Activated CD8-positive, alpha-beta memory T cell treated with anti-CD3 and anti-CD28 coated beads for 4 hours (primary cell): ENCODE measurements at places on chromosomes 6 and 20.

DNA sequence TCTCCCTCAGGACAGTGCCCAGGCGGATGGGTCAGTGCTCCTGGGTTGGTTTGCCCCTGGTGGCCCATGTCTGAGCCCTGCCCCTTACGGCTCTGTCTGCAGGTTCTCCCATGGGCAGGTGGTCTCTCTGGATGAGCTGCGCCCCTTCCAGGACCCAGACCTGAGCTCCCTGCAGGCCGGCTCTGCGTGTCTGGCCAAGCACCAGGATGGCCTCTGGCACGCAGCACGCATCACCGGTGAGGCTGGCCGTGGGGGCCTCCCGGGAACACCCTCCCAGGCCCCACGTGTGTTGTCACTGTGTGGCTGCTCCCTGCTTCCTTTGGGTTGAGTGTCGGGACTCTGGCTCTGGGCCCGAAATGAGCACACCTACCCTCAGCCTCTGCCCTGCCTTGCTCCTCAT is 3.3 kb upstream of the LIME1 start:
- no peak for DNase-seq

DNA sequence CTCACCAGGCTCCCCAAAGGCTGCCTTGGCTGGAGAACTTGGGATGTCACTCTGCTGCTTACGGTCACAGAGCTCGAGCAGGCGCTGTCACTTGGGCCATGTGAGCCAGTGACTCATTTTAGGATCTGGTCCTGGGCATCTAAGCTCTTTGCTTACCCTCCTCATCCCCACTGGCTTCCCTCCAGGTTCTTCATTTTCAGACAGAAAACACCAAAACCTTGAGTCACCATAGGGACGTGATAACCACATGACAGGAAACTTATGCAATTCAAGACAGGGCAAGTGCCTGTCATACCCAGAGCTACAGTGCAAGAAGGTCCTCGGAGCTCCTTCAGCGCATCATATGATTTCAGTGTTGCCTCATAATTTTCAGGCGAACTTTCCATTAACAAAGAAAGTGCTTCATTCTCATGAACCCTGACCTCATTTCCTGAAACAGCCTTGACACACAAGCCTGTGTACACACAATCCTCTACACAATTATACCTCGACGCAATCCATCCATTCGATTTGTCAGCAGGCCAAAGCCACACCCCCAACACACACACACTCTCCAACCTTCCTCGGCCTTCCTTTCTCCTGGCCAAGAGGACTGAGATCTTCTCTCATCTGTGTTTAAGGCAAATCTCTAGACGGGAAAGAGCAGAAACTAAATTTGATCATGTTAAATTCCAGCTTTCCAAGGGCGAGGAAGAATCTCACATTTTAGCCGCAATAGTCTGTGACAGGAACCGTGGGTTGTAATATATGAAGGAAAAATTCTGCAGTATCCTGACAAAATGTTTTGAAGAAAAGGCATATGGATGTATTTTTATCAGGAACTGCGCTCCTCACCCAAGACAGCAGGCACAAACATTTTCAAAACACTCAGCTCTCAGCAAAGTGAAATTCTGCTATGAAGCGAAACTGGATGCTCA is 25.3 kb downstream of the TBC1D7 start:
- no peak for DNase-seq

- no peak for DNase-seq
Observed at GRCh38 chr6:99790679-99791078, 184.0 kb downstream of the PRDM13 start.

- peak; percentile 25 for DNase-seq
Observed at GRCh38 chr20:50111120-50111828, 1.7 kb downstream of the UBE2V1 start.

GRCh38 chr6:48750861-48751260 is 639.9 kb upstream of the PTCHD4 start:
- no peak for DNase-seq

- DNase-seq: no peak
Observed at GRCh38 chr6:118685823-118686449, 34.5 kb upstream of the CEP85L start.

- DNase-seq: no peak
Observed at GRCh38 chr6:72755752-72756151, 133.9 kb downstream of the KCNQ5 start.

- DNase-seq: no peak
Observed at GRCh38 chr6:143505537-143505936, 6.0 kb downstream of the FUCA2 start.

DNA sequence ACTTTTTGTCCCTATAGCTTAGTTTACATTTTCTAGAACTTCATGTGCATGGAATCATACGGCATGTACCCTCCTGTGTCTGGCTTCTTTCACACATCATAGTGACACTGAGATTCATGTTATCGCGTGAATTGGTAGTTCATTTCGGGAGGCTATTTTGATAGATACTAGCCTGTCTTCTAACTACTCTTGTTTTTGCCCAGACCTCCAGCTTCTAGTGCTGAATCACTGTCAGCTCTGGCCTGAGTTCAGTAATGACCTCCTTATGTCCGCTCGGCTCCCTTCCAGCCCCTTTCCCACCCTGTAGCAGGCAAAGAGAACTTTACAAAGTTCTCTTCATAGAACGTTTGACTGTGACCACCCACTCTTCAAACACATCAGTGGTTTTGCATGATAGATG is 14.1 kb downstream of the MYBL2 start:
- DNase-seq: no peak

DNA sequence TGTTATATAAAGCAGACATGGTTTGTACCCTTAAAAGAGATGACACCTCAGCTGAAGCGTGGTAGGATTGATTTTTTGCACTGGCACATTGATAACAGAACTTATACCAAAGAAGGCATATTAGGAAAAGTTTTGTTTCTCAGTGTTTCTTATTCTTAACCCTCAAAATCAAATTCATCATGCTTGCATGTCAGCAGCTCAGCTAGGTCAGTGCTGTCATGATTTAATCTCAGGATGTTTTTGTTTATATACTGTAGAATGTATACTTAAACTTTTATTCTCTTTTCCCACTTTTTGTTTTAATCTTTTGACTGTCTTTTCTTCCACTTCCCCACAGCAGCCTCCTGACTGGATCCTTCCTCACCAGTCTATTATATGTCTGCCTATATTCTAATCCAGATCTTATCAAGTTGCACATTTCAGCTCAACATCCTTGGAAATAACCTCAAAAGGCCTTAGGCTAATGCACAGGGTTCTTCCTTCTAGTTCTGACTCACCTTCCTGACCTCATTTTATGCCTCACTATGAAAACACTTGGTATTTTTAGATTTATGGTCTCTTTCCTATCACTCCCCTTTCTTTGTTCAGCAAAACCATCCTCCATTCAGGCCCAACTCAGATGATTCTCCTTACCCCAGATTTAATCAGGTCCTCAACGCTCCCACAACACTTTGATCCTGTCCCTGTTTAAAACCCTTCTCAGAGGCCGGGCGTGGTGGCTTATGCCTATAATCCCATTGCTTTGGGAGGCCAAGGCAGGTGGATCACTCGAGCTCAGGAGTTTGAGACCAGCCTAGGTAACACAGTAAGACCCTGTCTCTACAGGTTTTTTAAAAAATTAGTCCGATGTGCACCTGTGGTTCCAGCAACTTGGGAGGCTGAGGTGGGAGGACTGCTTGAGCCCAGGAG is 7.2 kb downstream of the HEBP2 start:
- DNase-seq: no peak

- DNase-seq: no peak
Observed at GRCh38 chr20:63606686-63607085, 20.2 kb downstream of the GMEB2 start.

GRCh38 chr20:46102940-46103339 is 13.2 kb upstream of the NCOA5 start:
- DNase-seq: no peak

DNA sequence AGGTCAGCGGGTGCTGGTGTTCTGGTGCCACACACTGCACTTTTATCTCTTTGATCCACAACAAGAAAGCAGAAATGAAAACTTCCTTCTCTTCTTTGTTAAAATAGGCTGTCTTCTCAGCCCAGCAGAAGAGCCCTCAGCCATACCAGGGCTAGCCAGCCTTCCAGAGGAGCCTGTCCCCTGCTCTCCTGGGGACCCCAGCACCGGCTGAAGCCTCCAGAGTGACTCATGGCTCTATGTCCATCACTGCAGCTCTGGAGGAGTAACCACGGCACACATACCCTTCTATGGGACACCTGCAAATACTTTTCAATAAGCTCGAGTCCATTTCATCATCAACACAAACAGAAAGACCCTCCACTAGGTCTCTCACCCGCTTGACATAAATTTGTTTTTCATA is 135.6 kb upstream of the CST7 start:
- no peak for DNase-seq

DNA sequence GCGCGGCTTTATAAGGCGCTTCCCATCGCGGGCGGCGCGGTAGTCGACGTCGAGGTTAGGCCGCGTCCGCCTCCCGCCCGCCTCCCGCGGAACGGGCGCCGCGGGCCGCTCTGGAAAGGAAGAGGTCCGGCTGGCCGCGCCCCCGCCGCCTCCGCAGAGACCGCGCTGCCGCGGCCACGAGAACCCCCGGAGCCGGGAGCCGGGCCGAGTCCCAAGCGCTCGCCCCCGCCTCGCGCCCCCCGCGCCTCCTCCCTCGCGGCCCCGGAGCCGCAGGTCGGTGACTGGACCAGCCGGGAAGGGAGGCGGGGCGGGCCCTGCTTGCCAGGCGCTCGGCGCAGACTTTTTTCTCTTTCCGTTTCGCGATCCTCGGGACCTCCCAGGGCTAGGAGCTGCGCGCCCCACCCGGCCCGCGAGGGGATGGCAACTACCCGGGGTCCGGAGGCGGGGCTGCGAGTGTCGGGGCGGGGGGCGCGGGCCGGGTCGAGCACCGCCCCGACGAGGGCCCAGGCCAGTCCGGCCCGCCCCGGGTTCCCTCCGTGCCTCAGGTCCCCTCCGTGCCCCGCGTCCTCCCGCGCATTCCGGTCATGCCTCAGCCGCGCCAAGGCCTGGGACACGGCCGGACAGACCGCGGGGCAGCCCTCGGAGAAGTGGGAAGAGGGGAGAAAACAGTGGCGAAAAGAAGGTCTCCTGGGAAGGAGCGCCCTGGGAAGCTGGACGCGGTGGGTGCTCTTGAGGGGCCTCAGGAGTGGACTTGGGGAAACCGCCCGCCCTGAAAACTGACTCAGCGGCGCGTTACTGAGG is 417 bp upstream of the PXDC1 start:
- peak; percentile 41 for DNase-seq

- no peak for DNase-seq
Observed at GRCh38 chr20:6836821-6837374, 69.4 kb downstream of the BMP2 start.

GRCh38 chr6:152605342-152605741 is 31.8 kb downstream of the SYNE1 start:
- DNase-seq: no peak

- DNase-seq: no peak
Observed at GRCh38 chr6:148288541-148288940, 54.1 kb upstream of the SASH1 start.

- DNase-seq: no peak
Observed at GRCh38 chr20:1784586-1784985, 110.6 kb upstream of the SIRPA start.

DNA sequence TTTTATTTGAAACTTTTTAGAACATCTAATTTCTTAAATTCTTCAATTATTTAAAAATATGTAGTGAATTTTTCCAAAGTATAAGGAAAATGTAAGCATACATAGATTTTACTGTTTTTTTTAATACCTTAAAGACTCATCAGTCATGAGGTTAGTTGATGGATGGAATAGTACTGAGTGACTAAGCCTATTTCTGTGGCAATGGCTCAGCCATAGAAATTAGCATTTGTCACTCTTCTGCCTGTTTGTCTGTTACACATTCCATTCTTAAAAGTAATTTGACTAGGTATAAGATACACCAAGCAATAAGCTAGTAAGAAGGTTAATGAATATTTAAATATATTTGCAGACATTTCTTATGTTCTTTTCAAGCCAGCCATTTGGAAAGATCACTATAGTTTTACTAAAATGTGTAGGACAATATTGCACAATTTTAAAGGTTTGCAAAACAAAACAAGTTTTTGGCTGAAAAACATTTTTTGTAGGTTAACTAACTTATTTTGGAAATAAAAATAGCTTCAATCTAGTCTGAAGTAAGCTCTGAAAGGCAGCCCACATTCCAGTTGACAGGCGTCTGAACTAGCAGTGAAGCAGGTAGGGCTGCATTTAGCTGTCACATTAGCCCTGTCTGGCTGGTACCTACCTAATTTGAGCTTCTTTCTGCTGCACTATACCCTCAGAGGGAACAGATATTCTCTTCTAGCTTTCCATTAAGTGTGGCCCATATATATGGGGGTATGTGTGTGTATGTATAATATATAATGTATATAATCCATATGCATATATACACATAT is 385.7 kb downstream of the GRIK2 start:
- no peak for DNase-seq

DNA sequence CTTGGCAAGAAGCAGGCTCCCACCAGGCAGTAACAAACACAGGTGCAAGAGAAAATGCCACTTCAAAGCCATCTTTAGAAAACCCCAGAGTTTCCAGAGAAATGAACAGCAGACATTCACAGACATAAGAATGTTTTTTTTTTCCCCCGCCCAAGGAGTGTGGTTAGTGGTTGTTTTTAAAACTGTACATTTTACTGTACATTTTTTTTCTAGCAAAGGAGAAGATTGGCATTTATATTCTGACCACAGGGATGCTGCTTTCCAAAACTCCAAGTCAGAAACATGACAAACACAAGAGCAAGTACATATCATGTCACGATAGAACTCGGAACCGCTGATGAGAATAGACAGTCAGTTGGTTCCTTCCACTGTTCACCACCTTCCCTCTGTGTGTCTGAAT is 197.9 kb downstream of the LRFN2 start:
- DNase-seq: no peak

- no peak for DNase-seq
Observed at GRCh38 chr6:11853678-11854407, 75.2 kb upstream of the ADTRP start.

DNA sequence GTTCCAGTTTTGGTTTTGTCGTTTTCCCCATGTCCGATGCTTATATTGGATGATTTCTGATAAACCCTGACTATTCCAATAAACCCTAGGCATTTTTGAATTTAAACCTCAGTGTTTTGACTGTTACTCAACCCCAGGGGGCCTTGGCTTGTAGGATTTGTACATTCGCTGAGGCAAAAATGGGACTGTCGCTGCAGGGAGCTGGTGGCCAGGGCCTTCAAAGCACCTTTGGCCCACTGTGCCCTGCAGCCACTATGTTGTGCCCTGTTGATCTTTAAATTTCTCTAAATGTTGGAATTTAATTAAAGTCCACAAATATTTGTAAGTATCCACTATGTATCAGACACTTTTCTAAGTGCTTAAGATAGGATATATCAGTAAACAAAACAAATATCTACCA is 9.5 kb upstream of the NOL7 start:
- no peak for DNase-seq

- DNase-seq: no peak
Observed at GRCh38 chr6:125839471-125839870, 48.7 kb downstream of the NCOA7 start.
